ENCODE measurements at places on chromosomes 5 and 9.
A peak's percentile ranks its signal among the peaks of the same experiment; 100 is the strongest.

- DNase-seq, result no peak
Observed at GRCh38 chr5:103422756-103423155, 139.8 kb downstream of the NUDT12 start.

DNA sequence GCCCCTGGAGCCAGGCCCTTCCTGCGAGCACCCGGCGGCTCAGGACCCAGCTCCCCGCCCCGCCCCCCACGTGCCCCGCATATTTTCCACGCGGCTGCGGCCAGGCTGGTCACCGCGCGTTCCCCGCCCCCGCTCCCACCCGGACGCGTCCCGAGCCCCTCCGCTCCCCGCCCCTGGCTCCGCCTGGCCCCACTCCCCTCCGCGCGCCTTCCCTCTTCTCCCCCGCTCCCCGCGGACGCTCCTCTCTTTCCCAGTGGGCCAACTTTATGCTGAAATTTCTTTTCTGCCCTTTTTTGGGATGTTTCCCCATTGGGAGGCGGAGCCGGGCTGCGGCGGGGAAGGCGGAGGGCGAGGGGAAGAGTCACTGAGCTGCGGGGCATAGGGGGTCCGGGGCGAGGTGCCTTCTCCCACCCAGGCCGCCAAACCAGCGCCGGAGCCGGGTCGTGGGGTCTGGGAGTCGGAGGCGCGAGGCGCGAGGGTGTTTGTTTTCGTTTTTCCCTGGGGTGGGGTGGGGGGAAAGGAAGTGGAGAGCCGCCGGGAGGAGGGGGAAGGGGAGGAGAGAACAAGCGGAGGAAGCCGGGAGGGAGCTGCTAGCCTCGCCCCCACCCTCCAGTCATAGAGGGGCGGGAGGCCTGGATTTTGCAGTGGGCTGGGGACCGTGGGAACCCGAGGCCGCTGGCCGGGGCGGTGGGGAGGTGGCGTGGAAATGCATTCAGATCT lies 1.0 kb upstream of the TPM2 start:
- DNase-seq, result peak; percentile 30

GRCh38 chr9:103242025-103242424 lies 246.9 kb downstream of the CYLC2 start:
- DNase-seq, result no peak

- no peak for DNase-seq
Observed at GRCh38 chr5:129399069-129399468, 61.0 kb upstream of the ADAMTS19 start.

DNA sequence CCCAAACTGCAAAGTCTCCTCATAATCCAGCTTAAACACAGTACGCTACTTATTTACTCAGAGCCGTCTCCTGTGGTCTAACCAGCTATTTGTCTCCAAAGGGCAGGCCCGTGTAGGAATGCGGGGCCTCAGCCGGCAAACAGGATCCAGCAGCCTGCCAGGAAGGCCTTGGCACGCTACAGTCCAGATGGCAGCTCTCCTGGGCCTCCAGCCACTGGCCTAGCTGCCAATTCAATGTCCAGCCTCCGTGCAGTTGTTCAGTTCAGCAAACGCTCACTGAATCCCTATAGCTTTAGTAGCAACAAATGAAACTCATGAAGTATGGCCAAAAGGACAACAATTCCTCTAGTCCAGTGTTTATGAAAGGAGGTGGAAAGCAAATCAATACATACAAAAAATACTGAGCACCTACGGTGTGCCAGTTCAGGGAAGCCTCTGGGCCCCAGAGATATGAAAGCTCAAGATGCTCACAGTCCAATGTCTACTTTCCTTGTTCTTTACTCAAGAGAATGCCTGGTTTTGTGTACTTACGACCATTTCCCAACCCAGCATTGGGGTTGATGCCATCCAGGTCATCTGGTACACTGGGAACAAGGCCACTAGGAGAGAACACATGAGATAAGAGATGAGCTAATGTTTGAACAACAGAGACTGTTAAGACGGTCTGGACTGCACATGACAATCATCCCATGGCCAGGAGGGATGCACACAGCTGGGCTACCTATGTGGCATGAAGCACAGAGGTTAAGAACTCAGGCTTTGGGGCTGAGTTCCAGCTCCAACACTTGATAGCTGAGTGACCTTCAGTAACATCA lies 8.3 kb downstream of the CDK5RAP2 start:
- no peak for DNase-seq

- no peak for DNase-seq
Observed at GRCh38 chr9:104779334-104779733, 15.4 kb downstream of the NIPSNAP3B start.

DNA sequence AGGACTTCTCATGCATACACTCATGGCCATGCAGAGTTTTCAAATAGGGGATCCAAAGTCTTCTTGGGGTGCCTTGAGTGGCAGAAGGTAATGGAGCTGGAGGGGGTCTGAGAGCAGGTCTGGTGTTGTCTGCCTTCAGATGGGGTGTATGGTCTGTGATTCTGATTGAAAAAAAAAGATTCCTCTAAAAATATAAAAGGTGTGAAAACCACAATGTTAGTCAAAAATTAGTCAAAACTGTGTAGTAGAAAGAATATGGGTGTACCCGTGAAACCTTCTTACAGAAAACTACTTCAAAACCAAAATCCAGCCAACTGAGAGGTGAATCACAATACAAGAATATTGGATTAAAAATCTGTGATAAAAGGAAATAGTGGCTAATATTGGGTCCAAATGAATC lies 20.1 kb downstream of the DOCK2 start:
- no peak for DNase-seq

GRCh38 chr5:15286650-15287049 lies 213.3 kb upstream of the FBXL7 start:
- DNase-seq, result no peak

DNA sequence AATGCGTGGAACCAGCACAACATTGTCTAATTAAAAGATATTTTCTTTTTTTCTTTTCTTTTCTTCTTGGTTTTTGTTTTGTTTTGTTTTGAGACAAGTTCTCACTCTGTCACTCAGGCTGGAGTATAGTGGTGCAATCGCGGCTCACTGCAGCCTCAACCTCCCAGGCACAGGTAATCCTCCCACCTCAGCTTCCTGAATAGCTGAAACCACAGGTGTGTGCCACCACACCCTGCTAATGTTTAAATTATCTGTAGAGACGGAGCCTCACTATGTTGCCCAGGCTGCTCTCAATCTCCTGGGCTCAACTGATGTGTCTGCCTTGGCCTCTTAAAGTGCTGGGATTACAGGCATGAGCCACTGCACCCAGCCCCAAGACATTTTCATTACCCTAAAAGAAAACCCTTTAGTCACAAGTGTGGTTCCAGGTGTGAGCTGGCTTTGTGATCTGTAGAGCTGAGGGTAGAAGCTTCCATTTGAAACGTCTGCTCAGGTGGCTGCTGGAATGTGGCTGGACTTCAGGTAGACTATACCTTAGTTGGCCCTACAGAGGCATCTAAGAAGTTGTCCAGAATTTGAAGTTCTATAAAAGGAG lies 19.1 kb upstream of the NEK6 start:
- no peak for DNase-seq

DNA sequence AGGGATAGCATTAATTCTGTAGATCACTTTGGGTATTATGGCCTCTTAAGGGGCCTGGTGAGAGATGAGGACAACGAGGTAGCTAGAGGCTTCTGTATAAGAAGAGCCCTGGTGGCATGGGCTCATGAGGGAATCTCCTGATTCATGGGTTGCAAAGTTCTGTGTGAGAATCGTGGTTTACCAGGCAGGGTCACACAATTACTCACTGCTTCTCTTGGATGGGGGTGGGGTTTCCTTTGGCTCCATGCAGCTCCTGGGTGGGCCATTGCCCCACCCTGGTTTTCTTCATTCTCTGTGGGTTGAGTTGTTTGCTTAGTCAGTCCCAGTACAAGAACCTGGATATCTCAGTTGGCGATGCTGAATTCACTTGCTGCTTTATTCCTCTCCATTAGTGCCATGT lies 30.9 kb upstream of the TNFSF15 start:
- DNase-seq, result no peak

DNA sequence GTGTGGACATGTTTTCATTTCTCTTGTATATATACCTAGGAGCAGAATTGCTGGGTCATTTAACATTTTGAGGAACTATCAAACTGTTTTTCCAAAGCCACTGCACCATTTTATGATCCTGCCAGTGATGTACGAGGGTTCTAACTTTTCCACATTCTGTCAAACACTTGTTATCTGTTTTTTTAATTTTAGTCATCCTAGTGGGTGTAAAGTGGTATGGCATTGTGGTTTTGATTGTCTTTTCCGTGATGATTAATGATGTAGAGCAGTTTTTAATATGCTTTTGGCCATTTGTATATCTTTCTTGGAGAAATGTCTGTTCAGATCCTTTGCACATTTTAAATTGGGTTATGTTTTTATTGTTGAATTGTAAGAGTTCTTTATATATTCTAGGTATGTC lies 107.0 kb downstream of the MELK start:
- DNase-seq, result no peak

DNA sequence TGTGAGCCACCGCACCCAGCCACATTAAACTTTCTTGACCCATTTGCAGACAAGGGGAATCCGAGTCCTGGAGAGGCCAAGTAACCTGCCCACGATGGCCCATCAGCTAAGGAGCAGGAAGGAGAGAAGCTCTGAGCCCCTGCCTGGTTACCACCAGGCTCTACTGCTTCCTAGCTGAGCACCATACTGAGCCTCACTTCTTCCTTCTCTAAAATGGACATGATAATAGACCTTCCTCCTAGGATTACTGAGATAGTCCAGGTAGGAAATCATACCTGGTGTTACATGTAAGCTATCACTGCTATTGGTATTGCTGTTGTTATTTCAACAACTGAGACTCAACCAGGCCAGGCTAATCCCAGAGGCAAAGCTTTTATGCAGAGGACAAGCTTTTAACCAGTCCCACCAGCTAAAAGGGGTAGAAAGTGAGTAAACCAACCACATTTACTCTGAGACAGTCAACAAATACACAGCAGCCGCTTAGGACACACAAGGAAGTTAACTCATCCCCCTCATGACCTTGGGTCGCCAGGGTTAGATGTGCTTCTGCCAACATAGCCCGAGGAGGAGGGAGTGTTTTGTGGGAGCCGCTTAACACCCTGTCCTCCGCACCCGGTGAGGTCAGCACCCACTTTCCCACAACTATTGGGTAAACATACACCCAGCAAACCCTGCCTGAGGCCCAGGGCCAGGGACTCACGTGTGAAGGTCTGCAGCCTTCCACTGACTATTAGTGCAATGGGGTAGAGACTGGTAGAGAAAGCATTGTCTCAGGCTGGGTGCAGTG lies 20.6 kb upstream of the PTGES start:
- no peak for DNase-seq

GRCh38 chr5:158074597-158074991 lies 215.6 kb upstream of the CLINT1 start:
- DNase-seq, result no peak
